ENCODE measurements at places on chromosomes 11 and 22. TPM values are rescaled to one million over a fixed set of nuclear protein-coding genes. Genes with fewer than 3 reads are reported as not detected.

OR2AG1 gene
- not detected for total RNA-seq

OR8A1 gene
- not detected for total RNA-seq

KRTAP5-9 gene
- not detected for total RNA-seq

HORMAD2 gene
- not detected for total RNA-seq

MS4A2 gene
- total RNA-seq = not detected

H19 gene
- 10.2 TPM for total RNA-seq

SMIM38 gene
- 0.05 TPM for total RNA-seq

NPAS4 gene
- not detected for total RNA-seq

RANBP1 gene
- total RNA-seq = 290 TPM

RELT gene
- 10.2 TPM for total RNA-seq

LDHA gene
- total RNA-seq = 2,159 TPM

CARNS1 gene
- 0.29 TPM for total RNA-seq

NOL12 gene
- 25.2 TPM for total RNA-seq

C1QTNF6 gene
- 13.3 TPM for total RNA-seq

MIOX gene
- not detected for total RNA-seq

GAB4 gene
- not detected for total RNA-seq

ANO1 gene
- 1.3 TPM for total RNA-seq

TCP11L1 gene
- total RNA-seq = 19.8 TPM

PGA5 gene
- total RNA-seq = not detected

GRM5 gene
- total RNA-seq = 0.01 TPM

SYT12 gene
- 18.6 TPM for total RNA-seq

Measured in A549 treated with CORT108297 at 1 μM for 4 hours (cell line).